ENCODE measurements at places on chromosomes 13 and 19.
A peak's percentile ranks its signal among the peaks of the same experiment; 100 is the strongest.

- no peak for DNase-seq
Measured at GRCh38 chr13:62337109-62337880, 921.6 kb upstream of the PCDH20 start.

DNA sequence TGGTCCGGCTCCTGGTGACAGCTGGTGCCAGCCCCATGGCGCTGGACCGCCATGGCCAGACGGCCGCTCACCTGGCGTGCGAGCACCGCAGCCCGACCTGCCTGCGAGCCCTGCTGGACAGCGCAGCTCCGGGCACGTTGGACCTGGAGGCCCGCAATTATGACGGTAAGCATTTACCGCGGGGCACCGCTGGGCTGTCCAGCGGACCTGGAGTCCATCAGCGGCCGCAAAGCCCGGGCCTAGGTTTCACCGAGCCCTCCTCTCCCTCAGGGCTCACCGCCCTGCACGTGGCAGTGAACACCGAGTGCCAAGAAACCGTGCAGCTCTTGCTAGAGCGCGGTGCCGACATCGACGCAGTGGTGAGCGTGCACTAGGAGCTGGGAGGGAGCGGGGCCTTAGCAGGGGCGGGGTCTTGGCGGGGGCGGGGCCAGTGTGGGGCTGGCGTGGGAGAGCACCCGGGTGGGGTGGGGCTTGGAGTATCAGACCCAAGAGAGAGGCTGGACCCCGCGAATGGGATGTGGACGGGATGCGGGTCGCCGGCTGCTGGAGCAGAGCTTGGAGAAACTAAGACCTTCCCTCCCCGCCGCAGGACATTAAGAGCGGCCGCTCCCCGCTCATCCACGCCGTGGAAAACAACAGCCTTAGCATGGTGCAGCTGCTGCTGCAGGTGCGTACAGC, 8.7 kb downstream of the BCL3 start:
- DNase-seq: peak; percentile 65

DNA sequence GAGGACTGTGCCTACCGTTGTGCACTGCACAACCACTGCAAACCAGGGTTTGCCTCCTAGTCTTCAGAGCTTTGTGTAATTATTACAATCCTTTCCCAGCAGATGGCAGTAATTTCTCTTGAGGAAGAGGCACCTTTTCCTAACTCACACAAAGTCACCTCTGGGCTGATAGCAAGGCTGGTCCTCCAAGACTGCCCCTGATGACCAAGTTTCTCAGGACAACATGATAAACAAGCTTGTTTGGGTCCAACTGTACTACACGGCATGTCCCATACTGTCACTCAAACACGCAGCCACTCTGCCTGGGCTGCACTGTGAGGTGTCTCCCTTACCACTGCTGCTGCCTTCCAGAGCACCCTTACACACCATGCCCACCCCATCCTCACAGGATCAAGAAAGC, 39.3 kb downstream of the RFXAP start:
- peak; percentile 64 for DNase-seq

GRCh38 chr13:87675851-87676250, 4.7 kb downstream of the SLITRK5 start:
- no peak for DNase-seq

- DNase-seq: peak; percentile 20
Measured at GRCh38 chr13:98143601-98144026, 720 bp downstream of the FARP1 start.
